CD4-positive, alpha-beta T cell treated with Interferon alpha-2 for 1 hour (primary cell): ENCODE measurements at places on chromosomes 11 and 22.

DNA sequence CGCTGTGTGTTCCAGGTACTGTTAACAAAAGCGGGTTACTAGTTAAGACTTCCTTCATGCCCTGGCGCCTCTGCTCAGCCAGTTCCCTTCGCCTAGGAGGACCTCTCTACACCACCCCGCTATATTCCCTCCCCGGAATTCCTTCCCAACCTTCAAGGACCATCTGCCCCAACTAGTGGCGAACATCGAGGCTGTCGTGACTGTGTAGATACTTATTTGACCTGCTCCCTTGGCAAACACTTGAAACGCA is 450 bp upstream of the BCL2L13 start:
- no peak for DNase-seq

- no peak for DNase-seq
These were observed 10.3 kb downstream of the FXYD2 start for GRCh38 chr11:117814204-117814765.

GRCh38 chr11:2555336-2555735 is 110.5 kb downstream of the KCNQ1 start:
- no peak for DNase-seq

DNA sequence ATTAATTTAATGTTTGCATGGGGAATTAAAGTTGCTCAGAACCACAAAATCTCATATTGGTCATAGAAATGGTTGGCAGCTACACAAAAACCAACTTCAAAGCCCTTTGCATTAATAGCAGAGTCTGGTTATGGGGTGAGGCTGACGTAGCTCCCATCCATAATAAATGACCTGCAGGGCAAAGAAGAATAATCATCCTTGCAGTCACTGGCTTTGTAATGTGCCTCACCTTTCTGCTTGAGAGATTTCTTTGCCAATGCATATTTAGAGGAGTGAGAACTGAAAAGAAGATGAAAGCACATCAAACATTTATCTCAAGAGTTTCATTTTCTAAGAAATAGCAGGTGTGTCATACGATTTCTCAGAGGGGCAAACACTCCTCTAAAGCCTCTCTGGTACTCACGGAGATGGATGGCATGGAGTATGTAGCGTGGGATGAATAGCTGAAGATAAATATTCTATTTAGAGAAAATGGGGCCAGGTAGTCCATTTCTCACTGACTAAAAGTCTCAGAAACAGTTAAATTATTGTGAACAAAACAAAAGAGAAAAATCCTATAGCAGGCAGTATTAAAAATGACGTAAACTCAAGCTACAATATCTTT is 1491.9 kb downstream of the FAM181B start:
- DNase-seq: no peak

DNA sequence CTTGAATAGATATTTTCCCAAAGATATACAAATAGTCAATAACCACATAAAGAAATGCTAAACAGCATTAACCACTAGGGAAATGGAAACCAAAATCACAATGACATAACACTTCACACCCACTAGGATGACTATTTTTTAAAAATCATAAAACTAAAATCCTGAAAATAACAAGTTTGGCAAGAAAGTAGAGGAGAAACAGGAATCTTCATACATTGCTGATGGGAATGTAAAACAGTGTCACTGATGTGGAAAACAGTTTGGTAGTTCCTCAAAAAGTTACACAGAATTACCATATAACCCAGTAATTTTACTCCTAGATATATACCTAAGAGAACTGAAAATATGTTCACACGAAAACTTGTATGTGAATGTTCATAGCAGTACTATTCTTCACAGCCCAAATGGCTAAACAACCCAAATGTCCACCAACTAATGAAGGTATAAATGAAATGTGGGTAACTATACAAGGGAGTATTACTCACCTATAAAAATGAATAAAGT is 12.5 kb downstream of the PICALM start:
- DNase-seq: no peak

- DNase-seq: no peak
These were observed 82.7 kb downstream of the CELSR1 start for GRCh38 chr22:46454504-46455269.
